Mesenchymal stem cell (in vitro differentiated cells and primary cell): ENCODE measurements at places on chromosomes 6 and 20.

GRCh38 chr6:167782698-167783517 lies 43.8 kb upstream of the AFDN start:
- no peak for DNase-seq

DNA sequence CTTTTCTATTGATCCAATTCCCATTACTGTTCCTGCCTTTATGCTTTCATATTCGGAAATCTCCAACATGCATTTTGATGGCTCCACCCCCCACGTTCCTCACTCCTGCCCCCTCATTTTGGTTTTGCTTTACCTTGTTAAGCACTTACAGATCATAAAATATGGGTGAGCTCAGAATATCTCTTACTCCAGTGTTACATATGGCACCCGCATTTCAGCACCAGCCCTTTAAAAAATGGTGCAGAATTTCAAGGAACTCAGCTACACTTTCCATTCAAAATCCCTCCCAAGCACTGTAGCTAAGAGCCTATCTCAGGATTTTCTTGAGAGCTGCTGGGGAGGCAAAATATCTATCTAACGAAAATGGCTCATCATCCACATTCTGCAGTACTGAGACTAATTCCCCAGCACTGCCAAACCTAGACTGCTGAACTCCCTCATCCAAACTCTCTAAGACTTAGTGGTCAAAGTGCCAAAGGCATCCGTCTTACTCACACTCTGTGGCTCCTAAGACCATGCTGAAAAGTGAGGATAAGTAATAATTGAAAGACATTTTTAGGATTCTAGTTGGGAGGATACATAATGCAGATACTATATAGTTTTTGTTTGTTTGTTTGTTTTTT lies 7.8 kb downstream of the SGK1 start:
- no peak for DNase-seq

DNA sequence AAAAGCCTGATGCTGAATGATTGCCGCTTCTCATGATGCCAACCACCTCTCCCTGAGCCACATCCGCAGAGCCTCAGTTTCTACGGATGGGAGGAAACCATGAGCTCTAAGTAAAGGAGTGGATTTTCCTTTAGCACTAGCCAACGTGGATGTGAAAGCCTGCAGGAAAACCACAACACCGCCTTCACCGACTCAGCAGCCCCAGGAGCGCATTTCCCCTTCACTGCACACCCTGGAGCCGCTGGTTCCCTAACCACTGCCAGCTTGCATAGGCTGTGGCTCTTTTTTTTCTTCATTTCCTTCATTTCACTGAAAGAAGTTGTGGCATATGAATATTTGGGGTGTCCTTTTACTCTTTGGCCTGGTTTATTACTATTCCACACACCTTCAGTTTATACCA lies 50.5 kb upstream of the SSTR4 start:
- DNase-seq, result no peak

- DNase-seq, result no peak
Measured at GRCh38 chr20:44264287-44264686, 17.2 kb downstream of the GDAP1L1 start.

DNA sequence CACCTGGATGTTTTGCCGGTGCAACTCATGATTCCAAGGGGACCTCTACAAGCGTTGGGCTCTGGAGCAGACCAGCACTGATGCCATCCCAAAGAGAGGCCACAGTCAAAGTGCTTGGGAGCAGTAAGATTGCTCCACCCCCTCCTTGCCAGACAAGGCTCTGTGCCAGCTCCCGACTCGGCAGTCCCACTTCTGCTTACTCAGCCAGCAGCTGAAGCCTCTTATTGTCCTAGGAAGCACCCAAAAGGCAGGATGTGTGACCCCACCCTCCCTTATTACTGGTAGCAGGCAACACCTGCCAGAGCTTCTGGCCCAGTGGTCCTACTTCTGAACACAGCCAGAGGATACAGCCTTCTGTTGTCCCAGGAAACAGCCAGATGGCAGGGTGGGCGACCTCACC lies 614.2 kb downstream of the TENT5A start:
- DNase-seq, result no peak

DNA sequence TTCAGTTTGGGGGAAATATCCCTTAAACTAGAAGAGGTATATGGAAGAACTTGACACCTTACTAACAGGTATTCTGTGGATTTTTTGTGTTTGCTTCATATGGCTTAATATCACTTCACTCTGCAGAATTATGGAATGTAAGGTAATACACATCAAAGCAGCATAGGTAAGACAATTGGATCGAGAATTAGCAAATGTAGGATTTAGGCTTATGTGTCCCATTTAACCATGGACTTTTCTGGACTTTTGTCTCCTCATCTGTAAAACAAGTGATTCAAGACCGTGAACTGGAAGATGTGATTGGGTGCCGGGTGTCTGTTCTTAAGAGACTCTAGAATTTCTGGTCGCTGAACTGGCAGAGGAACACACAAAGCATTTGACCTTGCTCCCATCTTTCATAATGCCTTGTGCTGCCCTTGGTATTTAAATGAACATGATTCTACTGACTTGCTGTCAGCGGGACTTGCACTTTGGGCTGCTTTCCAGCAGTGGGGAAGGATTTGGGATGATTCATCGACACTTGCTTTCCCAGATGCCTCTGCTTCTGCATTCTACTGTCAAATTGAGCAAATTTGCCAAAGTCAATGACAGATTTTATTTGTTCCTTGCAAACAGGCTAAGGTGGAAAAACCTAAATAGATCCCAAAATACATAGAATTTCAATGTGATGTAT lies 199.8 kb downstream of the PLCB1 start:
- DNase-seq, result peak; percentile 18

DNA sequence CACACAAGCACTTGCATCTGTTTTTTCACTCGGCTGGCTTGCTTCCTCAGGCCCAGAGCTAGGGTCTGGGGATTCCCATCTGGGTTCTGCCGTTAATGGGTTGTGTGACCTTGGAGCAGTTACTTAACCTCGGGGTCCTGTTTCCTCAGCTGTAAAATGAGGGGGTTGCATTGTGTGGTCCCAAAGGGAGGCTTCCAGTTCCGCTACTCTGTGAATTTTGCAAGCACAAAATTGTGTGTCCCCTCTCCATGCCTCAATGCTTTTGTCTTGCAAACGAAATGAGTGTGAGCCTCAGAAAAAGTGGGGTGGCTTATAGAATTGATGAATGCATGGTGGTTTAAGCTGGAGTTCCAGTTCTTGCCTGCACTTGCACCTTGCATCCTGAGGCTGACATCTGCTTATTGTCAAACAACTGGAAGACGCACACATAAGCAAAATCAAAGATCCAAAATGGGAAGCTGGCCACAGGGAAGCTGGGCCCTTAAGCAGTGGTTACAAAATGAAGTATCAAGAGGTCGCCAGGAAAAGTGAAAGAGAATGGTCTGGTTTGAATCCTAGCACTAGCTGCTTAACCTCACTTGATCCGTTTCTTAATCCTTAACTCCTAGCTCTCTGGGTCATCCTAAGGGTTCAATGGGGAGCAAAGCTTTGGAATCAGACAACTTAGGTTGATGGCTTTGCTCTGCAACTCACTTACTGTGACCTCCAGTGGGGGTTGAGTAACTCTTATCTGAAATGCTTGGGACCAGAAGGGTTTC lies 490.6 kb downstream of the DHX35 start:
- no peak for DNase-seq

- DNase-seq, result no peak
Measured at GRCh38 chr20:48350313-48350988, 477.3 kb downstream of the PREX1 start.

DNA sequence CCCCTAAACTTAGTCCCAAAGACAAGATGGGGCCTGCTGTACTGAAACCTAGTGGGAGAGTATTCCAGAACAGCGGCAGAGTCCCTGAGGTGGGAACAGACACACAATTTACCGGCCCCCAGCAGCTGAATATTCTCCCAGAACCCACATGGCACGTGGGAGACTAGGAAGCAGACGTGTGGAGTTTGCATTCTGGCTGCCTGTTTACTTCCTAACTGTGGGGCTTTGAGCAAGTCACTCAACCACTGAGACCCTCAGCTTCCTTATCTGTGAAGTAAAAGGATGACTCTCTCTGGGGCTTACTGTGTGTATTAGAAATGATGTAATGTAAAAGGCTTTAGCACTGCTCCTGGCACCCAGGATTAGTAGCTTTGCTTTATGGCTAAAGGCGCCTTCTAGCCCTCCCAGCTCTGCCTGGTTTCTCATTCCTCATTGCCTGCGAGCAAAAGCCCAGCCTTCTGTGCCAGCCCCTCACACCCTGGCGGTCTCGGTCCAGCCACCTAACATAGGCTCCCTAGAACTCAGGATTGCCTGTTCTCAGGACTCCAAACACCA lies 353.1 kb downstream of the CDC5L start:
- DNase-seq, result no peak

DNA sequence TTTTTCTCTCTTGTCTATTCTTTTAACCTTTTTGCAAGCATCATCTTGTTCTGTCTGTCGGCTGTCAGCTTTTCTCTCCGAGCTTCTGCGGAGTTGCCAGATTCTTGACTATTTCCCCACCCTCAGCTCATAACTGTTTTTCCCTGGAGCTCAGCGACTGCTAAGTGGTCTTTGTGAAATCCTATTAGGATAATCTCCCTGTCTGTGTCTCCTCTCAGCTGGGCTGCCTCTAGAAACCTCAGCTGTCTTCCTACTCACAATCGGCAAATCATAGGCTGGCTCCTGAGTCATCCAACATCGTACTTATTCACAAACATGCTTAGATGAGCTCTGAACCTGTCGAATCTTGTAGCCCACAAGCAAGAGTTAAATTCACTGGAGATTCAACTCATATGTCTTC lies 332.3 kb downstream of the PTPRT start:
- no peak for DNase-seq

DNA sequence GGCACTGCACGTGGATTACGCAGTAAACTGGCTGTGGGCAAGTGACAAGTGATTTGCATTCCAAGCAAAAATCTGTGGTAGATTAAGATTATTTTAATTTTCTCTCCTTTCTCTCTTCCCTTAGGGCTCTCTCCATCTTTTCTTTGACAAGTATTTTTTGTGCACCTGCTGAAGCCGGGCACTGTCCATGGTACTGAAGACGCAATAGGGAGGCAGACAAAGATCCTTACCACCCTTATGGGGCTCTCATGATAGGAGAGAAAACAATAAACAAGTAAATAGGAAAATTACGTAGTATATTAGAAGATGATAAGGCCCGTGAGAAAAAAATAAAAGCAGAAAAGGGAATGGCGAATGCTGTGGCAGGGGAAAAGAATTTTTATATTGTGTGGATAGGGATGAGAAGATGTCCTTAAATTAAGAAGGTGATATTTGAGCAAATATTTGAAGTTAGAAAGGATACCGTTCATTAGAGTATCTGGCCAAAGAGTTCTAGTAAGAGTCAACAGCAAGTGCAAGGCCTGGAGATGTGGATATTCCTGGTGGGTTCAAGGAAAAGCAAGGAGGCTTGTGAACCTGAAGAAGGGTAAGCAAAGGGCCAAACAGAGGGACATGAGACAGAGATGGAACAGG lies 146.0 kb downstream of the LAMP5 start:
- DNase-seq, result no peak

DNA sequence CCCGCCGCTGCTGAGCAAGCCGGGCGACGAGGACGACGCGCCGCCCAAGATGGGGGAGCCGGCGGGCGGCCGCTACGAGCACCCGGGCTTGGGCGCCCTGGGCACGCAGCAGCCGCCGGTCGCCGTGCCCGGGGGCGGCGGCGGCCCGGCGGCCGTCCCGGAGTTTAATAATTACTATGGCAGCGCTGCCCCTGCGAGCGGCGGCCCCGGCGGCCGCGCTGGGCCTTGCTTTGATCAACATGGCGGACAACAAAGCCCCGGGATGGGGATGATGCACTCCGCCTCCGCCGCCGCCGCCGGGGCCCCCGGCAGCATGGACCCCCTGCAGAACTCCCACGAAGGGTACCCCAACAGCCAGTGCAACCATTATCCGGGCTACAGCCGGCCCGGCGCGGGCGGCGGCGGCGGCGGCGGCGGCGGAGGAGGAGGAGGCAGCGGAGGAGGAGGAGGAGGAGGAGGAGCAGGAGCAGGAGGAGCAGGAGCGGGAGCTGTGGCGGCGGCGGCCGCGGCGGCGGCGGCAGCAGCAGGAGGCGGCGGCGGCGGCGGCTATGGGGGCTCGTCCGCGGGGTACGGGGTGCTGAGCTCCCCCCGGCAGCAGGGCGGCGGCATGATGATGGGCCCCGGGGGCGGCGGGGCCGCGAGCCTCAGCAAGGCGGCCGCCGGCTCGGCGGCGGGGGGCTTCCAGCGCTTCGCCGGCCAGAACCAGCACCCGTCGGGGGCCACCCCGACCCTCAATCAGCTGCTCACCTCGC lies 1.5 kb downstream of the ARID1B start:
- DNase-seq, result peak; percentile 46
